ENCODE measurements at places on chromosomes 3 and 15.

GRCh38 chr3:51371943-51372557, 13.0 kb upstream of the MANF start:
- peak; percentile 75 for DNase-seq

GRCh38 chr3:128315313-128315712, 151.4 kb downstream of the DNAJB8 start:
- DNase-seq: no peak

DNA sequence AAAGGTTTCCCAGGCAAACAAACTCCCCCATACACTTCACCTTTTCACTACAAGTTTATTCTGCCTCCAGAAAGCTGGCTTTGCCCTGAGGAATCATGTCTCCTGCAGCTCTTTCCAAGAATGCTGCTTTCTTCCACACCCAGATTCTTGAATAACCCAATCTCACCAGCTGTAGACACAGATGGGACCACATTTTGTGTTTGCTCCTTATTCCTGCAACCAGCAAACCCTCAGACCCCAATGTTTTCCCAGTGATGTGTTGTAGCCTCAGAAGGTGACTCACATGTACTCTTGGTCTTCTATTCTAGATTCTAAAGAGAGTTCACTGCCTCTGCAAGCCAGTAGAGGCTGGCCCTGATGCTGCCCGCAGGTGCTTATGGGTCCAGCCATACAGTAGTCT, 23.6 kb upstream of the TRIM59 start:
- peak; percentile 79 for DNase-seq

- no peak for DNase-seq
Measured at GRCh38 chr3:69454204-69454787, 68.4 kb upstream of the FRMD4B start.

DNA sequence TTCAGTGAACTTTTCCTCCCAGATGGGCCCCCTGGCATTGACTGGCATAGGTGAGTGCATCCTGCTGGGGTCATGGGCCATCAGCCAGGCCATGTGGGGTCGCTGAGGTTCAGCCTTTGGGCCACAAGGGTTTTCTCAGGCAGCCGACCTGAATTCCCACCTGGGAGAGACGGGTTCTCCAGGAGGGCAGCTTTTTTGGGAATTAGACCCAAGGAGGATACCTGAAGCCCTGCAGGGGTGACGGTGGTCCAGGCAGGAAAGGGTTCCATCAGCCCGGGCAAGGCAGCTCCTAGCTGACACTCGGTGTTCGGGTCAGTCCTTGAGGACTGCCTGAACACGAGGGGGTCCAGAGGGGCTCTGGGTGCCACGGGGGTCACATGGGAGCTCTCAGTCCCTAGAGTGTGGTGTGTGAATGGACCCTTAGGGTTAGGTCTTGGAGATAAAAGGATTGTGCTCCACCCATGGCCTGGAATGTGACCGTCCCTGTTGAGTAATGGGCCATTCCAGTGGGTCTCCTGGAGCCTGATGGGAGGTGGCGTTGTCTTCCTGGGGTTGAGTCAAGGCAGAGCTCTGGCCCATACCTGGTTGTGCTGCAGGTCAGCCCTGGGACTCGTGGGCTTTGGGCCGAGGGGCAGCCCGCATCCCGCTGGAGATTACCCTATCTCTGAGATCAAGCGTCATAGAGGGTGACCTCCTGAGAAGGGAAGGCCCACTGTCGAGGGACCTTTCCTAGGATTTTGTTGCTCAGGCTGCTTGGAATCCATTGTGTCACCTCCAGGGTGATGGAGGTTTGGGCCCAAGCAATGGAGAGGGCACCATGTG, 192.8 kb downstream of the UBE3A start:
- DNase-seq: no peak

GRCh38 chr3:112472691-112473090, 26.6 kb downstream of the BTLA start:
- no peak for DNase-seq

DNA sequence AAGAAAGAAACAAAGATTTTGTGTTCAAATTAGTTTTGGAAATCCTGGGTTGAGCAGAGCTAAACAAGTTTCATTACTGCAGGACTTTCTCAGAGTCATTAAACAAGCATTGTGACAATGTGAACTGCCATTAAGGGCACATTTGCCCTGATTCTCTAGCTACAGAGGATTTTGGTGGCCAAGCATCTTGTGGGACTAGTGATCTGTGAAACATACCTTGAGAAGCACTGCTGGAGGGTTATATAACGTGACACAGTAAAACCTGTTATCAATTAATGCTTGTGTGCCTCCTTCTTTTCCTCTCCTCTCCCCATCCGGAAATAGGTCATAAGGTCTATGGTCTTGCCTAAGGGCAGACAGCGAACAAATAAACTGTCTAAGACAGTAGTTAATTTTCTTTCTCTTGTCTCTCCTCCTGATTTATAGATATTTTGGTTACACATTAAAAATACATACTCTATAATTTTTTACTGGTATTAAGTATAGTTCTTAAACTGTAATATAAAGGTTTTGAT, 167.3 kb upstream of the NANOGP8 start:
- no peak for DNase-seq

DNA sequence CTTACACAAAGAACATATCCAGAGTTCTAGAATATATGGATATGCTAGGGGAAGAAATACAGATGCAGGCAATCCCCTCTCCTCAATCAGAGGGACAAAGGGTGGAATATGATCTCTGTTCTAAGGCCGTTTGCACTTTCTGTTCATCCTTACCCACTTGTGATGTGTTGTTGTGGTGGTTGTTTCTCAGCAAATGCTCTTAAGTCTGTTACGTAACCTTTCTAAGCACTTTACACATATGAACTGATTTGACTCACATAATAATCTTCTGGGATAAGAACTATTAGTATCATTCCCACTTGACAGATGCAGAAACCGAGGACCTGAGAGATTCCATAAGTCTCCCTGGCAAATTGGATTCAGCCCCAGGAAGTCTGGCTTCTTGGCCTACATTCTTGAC, 40.5 kb downstream of the NGRN start:
- DNase-seq: no peak

- no peak for DNase-seq
Measured at GRCh38 chr3:172155897-172156585, 116.7 kb downstream of the FNDC3B start.

DNA sequence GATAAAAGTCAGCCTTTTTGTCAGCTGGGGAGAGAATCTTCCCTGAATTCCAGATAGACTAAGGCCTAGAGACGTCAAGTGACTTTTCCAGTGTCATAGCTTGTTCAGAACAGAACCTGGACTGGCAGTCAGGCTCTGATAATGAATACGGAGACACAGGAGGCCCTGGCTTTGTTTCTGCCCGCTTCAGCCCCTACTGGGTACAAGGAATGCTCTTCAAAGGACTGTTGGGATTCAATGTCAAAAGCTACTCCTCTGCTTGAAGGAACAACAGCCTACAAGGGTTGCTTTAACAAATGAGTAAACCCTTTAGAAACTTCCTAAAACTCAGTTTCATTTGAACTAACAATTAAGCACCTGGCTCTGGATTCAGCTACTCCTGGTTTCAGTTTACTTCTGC, 412.3 kb downstream of the OXSM start:
- no peak for DNase-seq

DNA sequence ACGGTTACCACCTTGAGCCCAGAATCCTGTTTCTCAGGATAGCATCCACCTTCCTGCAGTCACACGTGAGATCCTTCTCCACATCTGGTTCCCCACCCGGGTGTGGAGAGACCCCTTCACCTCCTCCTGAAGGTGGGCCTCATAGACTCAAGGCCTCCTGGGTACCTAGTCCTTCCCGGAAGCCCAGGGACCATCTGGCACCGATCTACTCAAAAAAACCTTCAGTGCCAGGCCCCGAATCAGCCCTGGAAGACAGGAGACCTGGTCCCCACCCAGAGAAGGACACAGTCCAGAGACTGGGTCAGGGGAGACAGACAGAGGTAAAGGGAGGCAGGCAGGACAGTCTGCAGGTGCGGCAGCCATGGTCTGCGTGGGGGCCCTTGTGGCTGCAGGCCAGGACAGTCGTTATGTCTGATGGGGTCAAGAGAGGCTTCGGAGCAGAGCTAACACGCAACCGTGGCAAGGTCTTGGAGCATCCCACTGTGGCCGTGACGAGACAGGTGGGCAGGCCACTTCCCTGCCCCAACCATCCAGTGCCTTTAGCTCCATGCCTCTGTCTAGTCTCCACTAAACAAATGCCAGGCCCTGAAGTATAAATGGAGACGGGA, 112.2 kb upstream of the ABHD17C start:
- no peak for DNase-seq

GRCh38 chr3:116238846-116239565, 206.3 kb downstream of the LSAMP start:
- DNase-seq: no peak

DNA sequence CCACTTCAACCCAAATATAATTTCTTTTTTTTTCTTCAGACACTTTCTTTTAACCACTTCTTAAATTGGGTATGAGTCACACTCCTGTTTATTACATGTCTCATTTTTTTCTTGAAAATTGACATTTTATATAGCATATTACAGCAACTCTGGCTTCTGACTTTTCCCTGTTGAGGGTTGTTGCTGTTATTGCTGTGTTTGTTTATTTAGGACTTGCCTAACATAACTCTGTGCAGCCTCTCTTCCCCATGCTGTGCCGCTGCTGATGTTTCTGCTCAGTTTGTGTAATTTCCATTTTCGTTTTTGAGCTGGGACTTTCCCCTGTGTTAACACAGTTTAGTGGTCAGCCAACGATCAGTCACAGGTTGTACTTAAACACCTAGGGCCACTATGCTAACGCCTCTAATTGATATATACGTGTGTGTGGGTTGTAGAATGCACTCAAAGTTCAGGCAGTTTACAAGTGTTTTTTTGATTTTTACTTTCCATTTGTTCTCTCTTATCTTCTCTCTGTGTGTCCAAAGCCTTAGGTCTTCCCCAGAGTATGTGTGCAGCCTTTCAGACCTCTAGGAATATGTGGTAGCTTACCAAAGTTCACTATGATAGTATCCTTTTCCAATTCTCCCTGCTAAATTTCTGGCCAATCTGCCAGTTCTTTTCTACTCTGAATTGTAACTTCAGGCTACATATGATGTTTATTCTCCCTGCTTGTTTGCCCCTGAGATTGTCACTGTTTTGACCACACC, 337.2 kb downstream of the ZBTB20 start:
- no peak for DNase-seq

GRCh38 chr3:141537856-141538255, 51.0 kb downstream of the RASA2 start:
- DNase-seq: no peak

GRCh38 chr15:74769463-74770025, 12.3 kb upstream of the CSK start:
- no peak for DNase-seq

GRCh38 chr3:23459889-23460546, 256.9 kb downstream of the UBE2E2 start:
- DNase-seq: no peak

DNA sequence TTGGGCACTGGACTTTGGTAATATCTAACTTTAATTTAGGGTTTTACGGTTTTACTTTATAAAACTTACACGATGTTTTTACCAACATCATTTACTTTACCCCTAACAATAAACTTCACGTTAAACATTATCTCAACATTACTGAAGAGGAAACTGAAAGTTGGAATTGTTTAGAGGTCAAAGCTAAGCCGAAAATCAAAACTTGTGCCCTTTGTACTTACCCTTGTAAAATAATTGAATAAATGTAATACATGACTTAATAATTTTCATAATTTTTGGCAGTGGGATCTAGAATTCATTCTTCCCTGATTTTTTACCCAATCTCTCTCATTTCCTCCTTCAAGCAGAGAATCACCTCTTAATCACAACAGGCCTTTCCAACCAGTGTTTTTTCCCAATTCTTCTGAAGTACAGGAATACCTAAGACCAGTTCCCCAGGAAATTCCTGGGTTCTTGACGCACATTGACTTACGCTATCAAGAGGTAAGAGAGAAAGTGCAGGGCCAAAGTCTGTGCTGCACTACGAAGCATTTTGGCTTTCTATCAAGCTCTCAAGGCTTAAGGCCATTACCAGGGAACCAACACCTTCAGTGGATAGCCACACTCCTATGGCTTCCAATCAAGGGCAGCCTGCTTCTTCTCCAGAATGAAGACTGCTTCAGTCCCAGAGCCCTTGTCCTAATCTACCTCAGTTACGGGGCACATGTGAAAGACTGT, 11.9 kb upstream of the SEMA6D start:
- no peak for DNase-seq
